ENCODE measurements at places on chromosomes 11 and 22.
A peak's percentile ranks its signal among the peaks of the same experiment; 100 is the strongest.

- no peak for DNase-seq
These were observed 1.9 kb upstream of the RDX start for GRCh38 chr11:110298301-110298765.

- no peak for DNase-seq
These were observed 146.8 kb downstream of the SBF2 start for GRCh38 chr11:10147195-10147594.

DNA sequence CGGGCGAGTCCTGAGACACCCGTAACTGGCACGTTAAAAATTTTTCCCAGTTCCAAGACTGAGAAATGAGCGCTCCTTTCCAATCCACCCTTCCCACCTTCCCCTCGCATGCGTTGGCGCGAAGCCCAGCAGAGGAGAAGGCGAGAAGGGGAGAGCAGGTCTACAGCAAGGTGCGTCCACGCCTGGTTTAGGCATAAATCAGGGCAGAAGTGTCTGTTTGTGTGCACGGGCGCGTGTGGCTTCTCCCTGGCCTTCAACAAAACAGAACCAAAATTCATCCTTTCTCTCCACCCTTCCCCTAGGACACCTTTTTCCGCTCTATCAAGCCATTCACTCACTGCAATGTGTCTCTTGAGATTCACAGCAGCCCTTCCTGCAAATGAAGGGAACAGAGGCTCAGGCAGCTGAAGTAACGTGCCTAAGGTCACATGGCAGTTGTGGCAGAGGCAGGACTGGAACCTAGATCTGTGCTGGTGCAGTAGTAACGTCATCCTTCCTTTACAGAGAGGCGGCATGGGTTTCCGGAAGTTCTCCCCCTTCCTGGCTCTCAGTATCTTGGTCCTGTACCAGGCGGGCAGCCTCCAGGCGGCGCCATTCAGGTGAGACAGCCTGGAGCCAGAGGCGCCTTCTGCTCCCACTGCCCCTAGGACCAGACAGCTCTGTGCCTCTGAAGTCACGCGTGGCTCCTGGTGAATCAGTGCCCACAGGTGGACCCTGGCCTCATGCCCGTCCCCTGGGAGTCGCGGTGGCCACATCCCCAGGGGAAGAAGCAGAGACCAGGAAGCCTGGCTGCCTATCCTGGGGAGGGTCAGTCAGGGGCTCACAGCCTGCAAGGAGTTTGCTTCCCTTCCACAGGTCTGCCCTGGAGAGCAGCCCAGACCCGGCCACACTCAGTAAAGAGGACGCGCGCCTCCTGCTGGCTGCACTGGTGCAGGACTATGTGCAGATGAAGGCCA lies 1.1 kb downstream of the CALCB start:
- DNase-seq: peak; percentile 90

DNA sequence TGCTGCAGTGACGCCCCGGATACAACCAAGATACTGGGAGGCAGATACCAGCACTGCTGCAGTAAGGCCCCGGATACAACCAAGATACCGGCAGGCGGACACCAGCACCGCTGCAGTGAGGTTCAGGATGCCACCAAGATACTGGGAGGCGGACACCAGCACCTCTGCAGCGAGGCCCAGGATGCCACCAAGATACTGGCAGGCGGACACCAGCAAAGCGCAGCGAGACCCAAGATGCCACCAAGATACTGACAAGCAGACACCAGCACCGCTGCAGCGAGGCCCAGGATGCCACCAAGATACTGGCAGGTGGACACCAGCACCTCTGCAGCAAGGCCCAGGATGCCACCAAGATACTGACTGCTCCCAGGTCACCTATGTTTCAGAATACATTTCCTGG lies 225.2 kb downstream of the BRD1 start:
- no peak for DNase-seq

DNA sequence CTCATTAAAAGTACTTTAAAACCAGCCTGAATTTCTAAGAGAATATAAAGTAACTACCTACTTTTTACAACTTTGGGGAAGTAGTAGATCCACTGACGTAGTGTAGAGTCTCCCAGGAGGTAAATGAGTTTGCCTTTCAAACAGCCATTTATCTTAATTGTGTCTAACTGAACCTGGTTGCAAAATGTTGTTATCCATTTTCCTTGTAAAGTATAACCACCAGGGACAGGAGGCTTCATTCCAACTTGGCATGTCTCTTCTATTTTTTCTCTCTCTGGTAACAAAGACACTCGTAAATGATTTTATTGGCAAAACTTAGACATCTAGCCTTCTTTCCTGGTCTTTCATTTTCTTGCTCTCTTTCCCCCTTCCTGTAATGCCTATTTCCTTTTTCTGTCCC lies 36.9 kb downstream of the NXPE1 start:
- no peak for DNase-seq

- no peak for DNase-seq
These were observed 24.4 kb downstream of the ADAMTS8 start for GRCh38 chr11:130403967-130404366.

- no peak for DNase-seq
These were observed 75.4 kb downstream of the AASDHPPT start for GRCh38 chr11:106152824-106153223.

DNA sequence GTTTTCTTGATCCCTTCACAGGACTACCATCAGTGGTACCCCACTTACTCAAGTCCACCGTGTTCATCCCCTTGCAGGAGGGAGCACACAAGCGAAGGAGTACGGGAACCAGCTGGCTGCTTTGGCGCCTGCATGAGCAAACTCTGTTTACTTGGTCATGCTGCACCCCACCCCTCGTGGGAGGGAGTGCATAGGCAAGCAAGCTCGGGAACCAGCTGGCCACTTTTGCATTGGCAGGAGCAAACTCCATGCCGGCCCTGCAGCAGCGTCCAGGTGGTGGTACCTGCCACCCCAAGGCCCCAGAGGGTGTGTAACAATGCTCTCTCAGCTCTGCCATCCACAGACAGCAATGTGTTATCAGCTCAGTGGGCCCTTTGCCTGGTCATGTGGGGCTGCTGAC lies 737.8 kb downstream of the FAM181B start:
- no peak for DNase-seq

DNA sequence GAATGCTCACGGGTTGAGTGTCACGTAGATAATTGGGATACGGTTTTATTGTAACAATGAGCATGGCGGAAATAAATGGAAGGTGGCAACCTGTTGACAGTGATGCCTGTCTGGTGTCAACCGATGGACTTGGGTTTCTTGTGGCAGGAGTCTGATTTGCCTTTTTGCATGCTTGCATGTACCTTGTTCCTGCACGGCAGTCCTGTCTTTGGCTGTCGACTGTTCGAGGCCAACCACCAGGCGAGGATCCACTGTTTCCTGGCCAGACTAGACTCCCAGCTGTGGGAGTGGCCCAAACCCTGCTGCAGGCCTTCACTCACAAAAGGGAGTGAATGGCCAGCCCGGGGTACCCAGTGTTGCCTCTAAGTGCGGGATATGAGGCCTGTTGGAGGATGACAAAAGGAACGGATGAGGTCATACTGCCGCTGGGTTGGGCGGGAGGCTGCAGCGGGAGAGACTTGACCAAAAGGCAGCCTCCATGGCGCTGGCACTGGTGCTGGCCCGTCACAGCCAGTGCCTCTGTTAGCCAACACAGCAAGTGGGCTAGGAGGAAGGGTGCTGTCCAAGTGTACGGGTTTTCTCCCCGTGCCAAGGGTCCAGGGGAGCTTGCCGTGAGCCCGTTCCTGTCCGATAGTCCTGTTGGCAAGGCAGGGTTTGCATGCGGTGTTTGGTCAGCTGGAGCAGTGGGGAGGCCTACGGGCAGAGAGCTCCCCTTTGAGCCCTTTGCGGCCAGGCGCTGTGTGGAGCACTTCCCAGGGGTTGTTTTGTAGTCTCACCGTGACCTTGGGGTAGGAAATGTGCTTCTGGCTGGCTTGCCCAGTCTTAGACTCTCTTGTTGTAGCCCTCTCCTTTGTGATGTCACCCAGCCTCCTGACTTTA lies 974 bp downstream of the DGCR8 start:
- DNase-seq: peak; percentile 62

DNA sequence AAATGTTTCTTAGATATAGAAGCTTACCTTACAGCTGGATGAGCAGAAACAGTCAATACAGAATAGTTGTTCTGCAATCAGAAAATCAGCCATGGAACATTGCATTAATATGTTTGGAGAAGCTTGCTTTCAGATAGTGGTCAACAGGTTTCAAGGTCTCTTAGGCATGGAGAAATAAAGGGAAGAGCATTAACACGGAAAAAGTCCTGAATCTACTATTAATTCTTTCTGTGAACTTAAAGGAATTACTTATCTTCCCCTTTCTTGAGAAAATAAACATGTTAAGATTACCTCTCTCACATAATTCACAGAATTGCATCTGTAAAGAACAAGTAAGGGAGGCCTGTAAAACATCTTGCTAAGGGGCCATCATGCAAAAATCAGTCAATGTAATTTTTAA lies at the start of gene OR5B3:
Gene OR5B3 (minus strand): TSS at position 101 of the 400 bp plus-strand sequence. CDS start 3,465 bp downstream, outside the sequence.
- no peak for DNase-seq

- DNase-seq: no peak
These were observed 5.4 kb downstream of the KREMEN1 start for GRCh38 chr22:29078036-29078868.

- DNase-seq: no peak
These were observed 21.1 kb upstream of the PLET1 start for GRCh38 chr11:112281726-112282125.

DNA sequence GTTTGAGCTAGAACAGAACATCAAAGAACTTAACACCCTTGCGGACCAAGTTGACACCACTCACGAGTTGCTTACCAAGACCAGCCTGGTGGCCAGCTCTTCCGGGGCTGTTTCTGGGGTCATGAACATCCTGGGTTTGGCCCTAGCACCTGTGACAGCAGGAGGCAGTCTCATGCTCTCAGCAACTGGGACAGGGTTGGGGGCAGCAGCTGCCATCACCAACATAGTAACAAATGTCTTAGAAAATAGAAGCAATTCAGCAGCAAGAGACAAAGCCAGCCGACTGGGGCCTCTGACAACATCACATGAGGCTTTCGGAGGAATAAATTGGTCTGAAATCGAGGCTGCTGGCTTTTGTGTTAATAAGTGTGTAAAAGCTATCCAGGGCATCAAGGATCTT lies 8.7 kb downstream of the APOL5 start:
- DNase-seq: no peak

- DNase-seq: no peak
These were observed 27.7 kb upstream of the PPP2R1B start for GRCh38 chr11:111793863-111794262.

GRCh38 chr22:34966980-34967565 lies 98.9 kb upstream of the ISX start:
- no peak for DNase-seq

DNA sequence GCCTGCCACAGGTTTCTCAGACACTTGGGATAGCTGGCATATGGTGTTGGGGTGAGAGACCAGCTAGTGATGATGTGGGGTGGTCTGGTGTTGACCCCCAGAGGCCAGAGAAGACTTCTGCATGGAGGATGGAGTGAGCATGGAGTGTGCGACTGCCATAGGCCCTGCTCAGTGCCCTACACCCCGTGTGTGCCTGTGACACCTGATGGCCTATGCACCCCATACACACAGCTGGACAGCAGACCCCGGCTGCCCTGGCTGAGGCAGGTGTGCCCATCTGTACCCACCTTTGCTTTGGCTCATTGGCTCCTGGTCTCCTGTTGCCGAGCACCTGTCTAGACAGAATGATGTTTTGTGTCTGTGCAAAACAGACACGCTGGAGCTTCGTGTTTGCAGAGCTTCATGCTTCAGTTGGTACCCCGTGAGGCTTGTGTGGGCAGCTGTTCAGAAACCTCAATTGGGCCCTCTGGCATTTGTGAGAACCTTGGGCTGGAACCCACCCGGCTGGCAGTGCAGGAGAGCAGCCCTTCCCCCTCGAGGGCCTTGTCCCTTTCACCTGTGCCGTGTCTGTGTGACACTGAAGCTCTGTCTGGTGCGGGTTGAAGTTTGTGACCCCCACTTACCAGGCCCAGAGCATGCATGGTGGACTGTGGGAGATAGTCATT lies 27.6 kb downstream of the BCR start:
- DNase-seq: peak; percentile 83

DNA sequence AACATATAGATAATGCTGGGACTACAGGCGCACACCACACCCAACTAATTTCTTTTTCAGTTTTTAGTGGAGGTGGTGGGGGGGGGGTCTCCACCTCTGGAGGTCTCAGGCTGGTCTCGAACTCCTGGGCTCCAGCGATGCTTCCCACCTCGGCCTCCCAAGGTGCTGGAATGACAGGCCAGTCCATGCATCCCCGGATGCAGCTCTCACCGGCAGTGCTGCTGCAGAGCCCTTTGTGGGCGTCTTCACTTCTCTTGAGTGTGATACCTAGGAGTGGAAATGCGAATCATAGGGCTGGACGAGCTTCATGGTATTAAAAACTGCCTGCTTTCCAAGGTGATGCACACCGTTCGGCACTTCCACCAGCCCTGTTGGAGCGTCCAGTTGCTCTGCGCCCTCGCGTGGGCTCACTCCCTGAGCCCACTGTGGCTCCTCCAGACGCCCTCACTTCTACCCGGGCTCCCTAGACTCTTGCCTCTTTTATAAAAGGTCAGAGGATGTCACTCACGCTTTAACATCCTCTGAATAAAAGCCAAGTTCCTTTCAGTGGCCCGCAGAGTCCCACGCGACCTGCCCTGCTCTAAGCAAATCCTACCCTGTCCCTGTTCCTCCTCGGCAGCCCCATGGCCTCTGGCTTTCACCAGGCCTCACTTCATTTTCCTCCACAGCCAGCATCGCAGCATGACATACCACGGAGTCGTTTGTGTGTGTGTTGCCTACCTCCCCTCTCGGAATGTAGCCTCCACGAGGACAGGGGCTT lies 837 bp upstream of the BID start:
- no peak for DNase-seq

DNA sequence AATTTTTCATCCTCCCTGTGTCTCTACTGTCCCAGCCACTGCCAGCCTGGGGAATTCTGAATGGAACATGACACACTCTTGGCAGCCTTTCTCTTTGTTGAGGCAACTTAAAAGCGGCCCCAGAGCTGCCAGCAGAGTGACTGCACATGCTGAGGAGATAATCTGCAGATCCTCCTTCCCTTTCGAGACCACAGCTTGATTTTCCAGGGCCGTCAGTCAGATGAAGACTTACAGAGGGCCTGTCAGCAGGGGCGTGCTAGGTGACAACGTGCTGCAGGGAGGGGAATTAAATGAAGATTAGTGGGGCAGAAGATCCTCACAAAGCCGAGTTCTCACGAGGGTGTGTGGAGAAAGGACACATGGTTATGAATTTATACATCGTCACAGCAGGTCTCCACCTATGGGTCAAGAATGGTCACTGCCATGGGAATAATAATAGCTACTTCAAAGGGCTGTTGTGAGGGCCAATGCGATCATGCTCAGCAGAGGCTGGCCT lies 193.5 kb upstream of the PITPNB start:
- DNase-seq: no peak

DNA sequence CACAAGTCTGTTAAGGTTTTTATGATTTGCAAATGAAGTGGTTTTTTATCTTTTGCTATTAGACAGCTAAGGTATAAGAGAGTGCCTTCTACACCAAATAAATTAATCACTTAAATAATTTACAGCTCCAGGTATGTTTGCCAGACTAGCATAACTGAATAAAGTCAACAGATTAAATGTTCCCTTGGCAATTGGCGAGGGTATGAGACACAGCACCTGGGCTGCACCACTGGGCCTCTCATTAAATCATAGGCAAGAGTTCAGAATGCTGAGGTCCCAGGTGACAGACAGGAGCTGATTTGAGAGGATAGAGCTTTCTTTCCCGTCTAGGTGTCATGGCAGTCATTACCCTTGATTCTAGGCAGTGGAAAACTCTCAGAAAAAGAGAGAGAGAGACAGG lies 62.6 kb upstream of the WT1 start:
- no peak for DNase-seq

Data from NCI-H2029 (cell line).